CD4-positive, alpha-beta T cell treated with Interleukin-10 for 1 hour (primary cell): ENCODE measurements at places on chromosomes 1 and 21.

DNA sequence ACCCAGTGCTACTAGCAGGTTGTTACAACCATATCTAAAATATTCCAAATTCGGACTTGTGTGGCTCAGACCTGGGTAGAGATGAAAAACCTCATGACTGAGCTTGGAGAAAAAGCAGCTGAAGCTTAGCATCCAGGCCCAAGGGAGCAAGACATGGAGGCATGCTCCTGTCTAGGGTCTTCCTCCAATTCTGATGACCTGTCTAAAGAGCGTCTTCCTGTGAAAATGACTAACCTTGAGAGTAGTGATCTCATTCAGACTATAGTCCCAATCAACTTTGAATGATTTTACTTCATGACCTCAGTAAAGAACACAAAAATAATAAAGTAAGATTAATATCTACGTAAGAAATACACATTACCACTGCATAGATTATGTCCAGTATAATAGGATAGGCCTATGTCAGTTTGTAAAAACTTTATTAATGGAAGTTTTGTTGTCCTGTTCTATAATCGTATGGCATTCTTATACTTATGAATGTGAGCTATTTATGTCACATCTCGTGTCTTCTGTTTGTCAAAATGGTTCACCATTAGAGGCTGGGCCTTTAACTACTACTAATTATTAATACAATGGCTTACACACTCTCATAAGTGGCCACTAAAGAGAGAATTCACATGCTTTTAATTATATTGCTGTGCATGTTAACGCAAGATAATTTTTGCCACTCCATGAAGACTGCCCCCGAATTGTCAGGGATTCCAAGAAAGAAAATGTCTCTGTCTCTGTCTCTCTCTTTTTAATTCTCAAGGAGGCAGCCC lies 201.3 kb downstream of the NCAM2 start:
- no peak for DNase-seq

GRCh38 chr1:24866211-24867083 lies 63.6 kb downstream of the RUNX3 start:
- DNase-seq, result no peak

- no peak for DNase-seq
Measured at GRCh38 chr1:180265871-180266270, 35.8 kb downstream of the LHX4 start.

DNA sequence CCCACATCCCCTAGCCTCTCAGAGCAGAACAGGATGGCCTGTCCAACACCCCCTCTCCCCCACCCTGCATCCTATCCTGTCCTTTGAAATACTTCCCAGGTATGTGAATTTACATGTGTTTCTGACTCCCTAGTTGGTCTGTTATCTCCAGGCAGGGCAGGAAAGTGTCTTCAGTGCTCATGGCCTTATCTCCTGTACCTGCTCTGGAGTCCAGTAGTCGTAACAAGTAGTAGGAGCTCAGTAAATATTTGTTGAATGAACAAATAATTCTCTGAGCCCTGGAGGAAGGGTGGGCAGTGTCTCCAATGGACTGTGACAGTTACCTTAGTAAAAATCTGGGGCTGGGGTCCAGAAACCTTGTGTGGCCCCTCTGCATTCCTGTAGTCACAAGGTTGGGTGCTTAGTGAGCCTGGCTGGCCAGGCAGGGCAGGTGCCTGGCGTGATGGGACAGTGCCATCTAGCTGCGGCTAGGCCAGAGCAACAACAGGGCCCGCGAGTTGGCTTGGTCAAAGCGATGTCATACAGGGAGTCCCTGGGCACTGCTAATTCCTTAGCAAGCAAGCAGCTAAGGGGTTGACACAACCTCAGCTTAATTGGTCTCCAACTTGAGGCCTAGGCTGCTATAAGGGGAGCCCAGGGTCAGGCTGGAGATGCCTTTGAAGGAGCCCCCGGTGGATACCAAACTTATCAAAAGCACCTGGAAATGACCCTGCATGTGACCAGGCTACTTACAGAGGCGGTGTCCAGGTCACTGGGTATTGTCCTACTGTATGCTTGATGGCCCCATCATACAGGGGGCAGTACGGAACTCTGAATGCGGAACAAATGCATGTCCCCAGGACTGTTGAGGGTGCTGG lies 89.0 kb upstream of the PPM1J start:
- DNase-seq, result peak; percentile 37

DNA sequence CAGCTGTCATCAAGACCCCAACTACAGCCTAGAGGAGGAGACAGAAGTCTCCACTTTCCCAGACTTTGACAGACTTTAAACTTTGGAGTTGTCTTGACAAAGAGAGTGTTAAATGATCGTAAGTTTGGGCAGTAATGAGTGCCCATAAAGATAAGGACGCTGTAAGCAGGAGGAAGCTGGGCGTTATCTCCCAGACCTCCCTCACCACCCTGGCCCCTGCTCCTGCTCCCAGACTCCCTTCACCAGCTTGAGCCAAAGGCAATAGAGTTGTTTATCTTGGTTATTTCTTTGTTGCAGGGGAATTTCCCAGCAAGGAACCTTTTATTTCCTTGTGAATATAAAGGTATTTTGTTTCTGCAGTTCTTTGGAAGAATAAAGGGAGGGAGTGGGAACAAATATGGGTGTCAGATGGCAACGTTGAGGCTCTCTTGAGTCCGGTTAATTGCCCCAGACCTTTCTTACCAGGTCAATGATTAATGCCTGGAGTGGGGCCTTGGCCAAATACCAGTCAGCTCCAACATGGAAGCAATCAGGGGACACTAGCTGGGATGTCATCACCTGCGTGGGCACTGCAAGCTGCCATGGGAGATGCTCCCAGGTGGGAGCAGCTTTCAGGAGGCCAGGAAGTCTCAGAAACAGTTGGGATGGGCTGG lies 4.4 kb downstream of the PIGR start:
- DNase-seq, result no peak

DNA sequence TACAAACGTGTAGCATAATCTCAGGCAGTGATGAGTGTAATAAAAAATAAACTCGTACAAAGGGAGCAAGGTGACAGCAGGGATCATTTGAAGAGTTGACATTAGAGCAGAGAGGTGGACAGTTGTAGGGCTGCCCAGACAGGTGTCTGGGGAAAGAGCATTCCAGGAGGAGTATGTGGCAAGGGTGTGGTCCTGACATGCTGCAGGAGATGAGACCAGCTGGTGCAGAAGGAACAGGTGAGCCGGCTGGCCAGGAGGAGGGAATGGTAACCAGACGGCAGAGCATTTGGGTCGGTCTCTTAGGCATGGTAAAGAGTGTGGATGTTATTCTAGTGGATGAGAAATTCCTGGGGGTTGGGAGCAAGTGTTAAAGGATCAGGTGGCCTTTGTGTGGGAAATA lies 306.3 kb downstream of the LMX1A start:
- DNase-seq, result no peak

DNA sequence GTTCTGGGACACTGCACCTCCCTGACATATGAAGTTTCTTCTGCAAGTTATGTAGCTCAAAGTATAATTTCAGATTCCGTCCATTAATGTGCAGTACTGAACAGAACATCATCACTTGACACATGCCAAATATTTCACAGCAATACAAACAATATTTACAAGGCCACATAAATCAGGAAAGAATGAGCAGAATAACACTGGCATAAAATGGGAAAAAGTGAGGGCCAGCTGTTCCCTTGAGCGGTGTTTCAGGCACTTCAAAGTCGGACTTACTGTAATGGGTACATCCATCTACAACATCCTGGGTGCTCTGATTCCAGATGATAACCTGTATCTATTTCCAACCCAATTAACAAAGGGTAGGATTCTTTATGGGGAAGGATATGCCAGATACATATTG lies 217.4 kb downstream of the APP start:
- DNase-seq, result no peak

- no peak for DNase-seq
Measured at GRCh38 chr1:172661107-172661506, 2.2 kb downstream of the FASLG start.

- no peak for DNase-seq
Measured at GRCh38 chr1:96206451-96206850, 515.1 kb upstream of the PTBP2 start.
